SHP77 treated with DMSO at 0.1 percent for 48 hours (cell line): ENCODE measurements at places on chromosomes 3 and 15.

GRCh38 chr3:43162230-43163084, 56.6 kb upstream of the POMGNT2 start:
- no peak for DNase-seq

DNA sequence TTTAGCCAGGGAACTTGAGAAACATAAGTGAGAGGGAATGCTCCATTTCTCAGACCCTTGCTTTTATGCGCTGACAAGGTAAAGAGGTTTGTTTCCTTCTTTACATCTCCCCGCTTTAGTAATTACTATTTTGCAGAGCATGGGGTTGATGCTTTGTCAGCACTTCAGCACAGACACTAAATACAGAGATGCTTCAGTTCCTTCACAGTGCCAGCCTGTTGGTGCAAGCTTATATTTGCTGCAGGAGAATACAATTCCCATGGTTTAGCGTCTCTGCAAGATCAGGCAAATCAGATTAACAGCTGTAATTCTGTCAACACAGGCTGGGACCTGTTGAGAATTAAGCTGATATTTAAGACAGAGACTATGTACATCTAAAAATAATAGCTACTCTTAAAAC, 2.9 kb downstream of the FMN1 start:
- no peak for DNase-seq

DNA sequence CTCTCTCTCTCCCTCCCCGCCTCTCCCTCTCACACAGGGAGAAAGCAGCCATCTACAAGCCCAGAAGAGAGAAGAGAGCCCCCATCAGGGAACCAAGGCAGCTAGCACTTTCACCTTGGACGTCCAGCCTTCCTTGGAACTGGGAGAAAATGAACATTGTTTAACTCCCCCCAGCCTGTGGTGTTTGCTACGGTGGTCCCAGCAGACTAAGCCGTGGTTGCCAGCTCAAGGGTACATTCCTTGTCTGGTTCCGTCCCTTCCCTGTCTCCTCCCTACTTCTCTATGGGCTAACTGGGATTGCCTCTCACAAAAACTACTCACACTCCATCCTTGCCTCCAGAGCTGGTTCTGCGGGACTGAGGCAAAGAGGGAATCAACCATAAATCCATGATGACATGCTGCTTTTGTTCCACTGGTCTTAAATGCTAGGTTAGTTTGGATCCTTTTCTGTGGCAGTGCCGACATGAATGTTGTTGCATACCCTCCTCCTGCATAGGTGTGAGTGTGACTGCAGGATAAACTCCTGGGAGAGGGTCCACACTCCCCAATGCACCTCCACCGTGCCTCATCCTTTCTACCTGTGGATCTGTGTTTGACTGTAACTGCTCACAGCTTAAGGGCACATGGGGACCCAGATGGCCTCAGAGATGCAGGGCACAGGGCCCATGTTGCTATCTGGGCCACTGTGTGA, 12.0 kb downstream of the C3orf22 start:
- DNase-seq, result no peak

DNA sequence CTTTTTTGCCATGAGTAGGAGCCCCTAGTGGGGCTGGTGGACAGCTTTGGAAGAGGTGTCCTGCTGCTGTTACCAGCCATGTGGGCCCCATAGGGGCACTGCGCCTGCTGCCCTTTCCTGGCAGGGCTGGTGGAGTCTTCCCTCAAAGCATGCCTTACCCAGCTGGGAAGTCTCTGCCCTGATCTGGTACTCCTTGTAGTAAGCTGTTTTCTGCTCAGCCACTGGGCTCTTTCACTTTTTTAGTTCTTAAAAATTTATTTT, 26.2 kb downstream of the HMCES start:
- no peak for DNase-seq

GRCh38 chr3:183466575-183466974, 38.2 kb upstream of the MCF2L2 start:
- DNase-seq, result no peak

DNA sequence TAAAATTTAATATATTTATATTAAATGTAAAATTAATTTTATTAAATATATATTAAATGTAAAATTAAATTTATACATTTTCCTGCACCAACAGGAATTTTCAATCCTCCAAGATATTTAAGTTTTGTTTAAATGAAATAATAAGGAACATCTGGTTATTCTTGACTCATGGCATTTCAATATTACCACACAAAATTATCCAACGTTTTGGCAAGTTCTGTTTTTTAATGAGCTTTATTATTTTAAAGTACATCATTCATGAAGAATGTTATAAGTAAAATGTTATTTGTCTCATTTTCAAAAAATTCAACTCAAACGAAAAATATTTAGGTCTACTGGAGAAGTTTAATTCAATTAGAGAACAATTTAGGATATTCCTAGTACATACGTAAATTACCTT, 811.4 kb downstream of the NAALADL2 start:
- DNase-seq, result no peak

DNA sequence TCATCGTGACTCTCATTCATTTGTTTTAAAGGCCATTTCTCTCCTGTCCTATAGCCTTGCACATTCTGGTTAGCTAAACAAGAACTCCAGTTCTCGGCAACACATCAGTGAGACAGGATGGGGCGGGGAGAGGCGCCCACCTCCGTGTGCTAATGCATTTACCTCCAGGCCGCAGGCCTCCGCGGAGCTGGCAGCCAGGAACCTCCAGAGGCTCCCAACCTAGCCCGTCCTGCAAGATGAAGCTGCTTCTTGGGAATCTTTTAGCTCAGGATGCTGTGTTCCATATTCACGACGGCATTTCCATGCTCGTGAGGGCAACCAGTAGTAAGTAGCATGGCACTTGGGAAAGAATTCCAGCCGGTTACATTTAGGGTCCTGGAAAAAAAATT, 47.9 kb downstream of the RGMA start:
- DNase-seq, result no peak

DNA sequence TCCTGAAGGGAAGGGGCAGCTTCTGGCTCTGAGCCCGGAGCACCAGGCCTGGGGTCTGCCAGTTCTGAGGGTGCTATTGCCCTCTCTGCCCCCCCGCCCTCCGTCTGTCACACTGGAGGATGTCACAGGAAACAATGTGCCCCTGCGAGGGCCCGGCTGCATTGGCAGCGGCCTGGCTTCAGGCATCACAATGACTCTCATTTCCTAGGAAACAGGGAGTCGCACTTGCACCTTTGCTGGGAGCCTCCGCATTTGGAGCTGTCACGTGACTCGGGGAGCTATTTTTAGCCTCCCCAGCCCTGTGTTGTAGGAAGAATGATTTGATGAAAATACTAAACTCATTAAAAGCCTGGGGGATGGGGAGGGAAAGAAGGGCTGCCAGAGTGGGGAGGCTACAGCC, 518.9 kb downstream of the SHQ1 start:
- peak; percentile 61 for DNase-seq

- no peak for DNase-seq
Observed at GRCh38 chr3:20546636-20547035, 360.6 kb upstream of the SGO1 start.

DNA sequence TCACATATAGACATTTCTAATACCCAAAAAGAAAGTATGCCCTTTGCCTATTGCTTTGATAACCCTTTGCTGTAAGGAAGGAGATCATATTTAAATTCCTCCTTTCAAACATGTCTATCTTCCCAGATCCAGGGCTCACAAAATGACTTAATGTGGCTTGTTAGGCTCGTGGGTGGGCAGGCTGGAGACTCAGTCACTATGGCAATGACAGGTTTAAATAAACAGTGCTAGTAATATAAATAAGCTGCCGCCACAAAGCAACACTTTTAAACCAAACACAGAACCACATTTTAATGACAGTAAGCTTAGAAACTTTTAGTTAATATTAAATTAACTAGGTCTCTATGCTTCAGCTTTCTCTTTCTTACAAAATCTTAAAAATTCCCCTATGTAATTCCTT, 616.0 kb upstream of the NAALADL2 start:
- no peak for DNase-seq

DNA sequence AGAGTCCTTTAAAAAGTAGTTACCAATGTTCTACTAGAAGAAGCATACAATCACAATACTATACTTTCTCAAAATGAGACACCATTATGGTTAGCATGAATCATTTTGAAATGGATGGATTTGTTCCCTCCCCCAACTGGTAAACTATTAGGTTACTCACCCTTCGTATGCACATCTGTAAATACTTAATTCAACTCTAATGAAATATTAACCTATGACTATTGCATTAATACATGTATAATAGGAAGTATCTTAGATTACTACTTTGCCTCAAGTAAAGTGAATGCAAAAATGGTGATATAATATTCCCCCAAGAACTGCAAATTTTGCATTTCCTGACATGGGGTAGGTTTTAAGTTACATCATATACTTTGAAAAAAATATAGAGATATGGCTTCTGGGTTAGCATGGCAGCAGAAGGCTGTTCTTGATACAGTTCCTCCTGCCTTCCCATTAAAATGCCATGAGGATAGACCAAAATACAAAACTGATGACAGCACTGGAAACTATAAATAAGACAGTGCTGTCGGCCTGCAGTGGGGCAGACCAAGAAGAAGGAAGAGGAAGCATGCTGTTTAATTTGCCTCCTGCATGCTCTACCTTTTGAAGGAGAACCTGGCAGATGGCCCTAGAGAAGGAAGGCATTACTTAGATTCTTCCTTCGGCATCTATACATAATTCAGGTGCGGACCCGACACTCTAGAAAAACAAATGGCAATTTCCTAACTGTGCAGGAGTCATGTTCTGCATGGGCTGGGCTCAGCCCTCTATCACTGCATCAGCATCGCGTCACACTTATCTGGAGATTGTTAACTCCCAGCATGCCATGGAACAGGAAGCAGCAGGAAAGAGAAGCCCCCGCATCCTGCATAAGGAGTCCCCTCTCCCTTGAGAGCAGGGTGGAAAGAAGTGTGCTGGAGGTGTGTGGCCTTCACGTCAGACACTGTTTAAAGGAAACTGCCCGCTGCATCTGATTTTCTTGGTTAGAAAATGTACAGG, 41.8 kb upstream of the NEO1 start:
- DNase-seq, result no peak

GRCh38 chr3:168383573-168383972, 287.8 kb upstream of the GOLIM4 start:
- no peak for DNase-seq

DNA sequence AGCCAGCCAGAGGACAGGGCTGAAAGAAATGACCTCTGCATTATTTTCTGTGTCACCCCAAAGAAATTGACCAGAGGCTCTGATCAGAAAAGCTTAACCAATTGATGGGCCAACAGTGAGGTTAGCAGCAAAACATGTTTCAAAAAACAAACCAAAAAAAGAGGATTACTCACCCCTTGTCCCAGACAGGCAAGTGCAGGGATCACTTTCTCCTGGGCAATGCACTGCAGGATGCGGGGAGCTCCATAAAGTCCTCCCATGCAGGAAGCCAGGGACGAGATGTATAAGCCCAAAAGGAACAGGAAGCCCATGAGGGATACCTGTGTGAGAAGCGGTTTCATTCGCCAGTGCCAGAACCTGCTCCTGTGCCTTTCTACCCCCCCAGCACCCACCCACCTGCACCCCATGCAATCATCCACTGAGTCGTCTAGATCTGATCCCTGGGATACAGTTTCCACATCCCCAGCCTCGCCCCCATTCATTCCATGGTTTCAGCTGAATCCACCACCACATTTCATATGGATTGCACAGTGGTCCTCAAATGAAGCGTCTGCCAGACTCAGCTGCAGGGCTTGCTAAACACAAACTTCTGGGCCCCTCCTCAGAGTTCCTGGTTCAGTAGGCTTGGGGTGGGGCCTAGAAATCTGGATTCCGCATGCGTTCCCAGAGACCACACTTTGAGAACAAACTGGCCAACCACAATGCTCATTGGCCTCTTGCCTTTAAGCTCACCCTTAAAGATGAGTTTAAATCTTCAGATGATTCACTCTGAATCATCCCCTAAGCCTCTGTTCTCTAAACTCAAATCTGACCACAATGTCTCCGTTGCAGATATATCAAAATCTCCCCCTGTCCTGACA, 54.4 kb upstream of the HEG1 start:
- no peak for DNase-seq

GRCh38 chr3:195260280-195260905, 10.6 kb downstream of the XXYLT1 start:
- no peak for DNase-seq

DNA sequence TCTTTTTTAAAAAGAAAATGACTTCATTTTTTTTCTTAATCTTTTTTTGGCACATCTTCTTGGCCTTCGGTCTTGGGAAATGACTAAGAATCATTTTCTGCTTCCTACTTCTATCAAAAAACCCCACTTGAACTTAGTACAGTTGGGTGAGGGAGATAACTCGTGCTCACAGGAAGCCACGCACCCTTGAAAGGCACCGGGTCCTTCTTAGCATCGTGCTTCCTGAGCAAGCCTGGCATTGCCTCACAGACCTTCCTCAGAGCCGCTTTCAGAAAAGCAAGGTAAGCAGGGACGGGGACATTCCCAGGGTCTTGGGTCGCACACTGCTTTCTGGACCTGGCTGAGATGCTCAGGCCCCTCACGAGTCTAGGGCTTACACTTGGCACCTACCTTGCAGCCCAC, at the start of gene CCR4:
CCR4 (plus strand) TSS at position 235 of the 402 bp plus-strand sequence. CDS start 1,779 bp downstream, outside the sequence.
- DNase-seq, result no peak

DNA sequence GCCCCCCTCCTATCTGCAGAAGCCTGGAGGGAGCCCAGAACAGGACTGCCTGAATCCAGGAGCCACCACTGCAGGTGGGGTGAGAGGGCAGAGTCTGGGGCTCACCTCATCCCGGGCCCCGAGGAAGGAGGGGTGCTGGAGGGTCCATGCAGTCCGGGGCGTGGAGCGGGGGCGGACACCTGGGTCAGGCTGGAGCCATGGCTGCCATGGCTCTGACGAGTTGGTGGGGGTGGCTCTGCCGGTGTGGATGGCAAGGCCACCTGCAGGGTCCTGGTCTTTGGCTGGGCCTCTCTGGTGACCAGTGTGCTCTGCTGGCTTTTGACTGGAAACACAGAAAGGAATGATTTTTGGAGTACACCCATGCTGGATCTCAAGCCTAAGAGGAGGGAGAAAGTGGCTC, 47.4 kb downstream of the DZIP1L start:
- DNase-seq, result no peak

- no peak for DNase-seq
Observed at GRCh38 chr15:42385980-42386700, 26.8 kb downstream of the CAPN3 start.

DNA sequence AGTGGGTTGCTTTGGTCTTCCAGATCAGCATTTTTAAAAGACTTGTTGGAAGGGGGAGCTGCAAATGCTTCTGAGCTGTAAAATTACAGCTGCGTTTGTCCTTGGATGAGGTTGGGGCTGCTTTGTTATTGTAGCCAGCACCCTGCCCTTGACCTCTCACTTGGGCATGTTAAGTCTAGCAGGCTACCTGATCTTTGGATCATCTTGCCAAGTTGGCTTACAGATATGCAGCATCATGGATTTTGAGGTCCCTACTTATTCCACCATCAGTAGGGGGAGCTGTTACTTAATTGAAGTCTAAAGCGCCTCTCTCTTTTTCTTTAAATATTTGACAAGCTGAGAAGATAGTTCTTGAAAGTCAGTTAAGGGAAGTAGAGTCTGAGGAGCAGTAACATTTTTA, 793.0 kb downstream of the MCTP2 start:
- peak; percentile 1 for DNase-seq

- peak; percentile 14 for DNase-seq
Observed at GRCh38 chr15:39127925-39128617, 452.8 kb upstream of the THBS1 start.

DNA sequence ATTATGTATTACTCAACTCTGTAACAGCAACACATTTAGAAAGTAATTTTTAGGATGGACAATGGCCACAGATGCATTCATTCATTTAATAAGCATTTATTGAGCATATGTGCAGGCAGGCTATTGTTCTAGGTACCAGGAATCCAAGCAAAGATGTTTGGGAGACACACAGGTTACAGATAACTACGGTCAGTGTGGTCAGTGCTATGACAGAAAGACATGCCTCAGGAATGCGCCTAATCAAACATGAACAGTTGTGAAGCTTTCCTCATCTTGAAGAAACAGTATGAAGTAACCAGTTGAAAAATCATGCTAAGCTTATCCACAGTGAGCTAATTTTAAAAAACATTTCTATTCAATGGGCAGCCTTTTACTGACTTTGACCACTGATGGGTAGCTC, 155.4 kb upstream of the CCDC54 start:
- DNase-seq, result no peak
